ENCODE measurements at places on chromosomes 3 and 15.

DNA sequence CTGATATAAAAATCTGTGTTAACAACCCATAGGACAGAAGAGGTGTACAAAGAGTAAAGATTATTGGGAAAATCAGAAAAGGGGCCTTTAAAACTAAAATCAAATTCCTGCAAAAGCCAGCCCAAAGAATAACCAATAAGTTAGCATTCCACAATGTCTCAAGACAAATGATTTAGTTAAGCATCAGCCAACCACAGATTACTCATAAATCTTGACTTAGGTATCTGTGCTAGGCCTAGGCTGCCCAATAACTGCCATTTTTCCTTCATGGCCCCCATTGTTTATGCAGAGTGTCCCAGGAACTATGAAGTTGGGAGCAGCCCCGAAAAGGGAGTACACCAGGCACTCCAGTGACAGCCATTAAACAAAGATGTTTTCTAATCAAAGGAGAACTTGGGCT, 7.4 kb downstream of the TRANK1 start:
- no peak for DNase-seq

DNA sequence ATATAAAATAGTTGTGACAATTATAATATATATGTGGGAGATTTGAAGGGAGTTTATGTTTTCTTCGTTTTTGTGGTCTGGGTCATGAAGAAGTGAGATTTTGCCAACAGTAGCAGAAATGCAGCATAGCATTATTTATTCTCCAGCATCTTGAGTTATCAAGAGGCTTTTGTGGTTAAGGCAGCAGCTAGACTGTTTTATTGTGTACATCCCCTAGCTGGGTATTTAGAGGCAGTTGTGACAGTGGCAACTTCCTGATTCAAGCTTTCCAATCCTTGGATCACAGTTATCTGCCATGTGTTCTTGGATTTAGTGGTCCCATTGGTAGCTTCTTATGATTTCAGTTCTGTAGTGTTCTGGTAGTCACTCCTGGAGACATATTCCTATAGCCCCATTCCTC, 29.0 kb downstream of the ARIH1 start:
- no peak for DNase-seq

- no peak for DNase-seq
Observed at GRCh38 chr3:139937674-139938279, 2.8 kb downstream of the CLSTN2 start.

DNA sequence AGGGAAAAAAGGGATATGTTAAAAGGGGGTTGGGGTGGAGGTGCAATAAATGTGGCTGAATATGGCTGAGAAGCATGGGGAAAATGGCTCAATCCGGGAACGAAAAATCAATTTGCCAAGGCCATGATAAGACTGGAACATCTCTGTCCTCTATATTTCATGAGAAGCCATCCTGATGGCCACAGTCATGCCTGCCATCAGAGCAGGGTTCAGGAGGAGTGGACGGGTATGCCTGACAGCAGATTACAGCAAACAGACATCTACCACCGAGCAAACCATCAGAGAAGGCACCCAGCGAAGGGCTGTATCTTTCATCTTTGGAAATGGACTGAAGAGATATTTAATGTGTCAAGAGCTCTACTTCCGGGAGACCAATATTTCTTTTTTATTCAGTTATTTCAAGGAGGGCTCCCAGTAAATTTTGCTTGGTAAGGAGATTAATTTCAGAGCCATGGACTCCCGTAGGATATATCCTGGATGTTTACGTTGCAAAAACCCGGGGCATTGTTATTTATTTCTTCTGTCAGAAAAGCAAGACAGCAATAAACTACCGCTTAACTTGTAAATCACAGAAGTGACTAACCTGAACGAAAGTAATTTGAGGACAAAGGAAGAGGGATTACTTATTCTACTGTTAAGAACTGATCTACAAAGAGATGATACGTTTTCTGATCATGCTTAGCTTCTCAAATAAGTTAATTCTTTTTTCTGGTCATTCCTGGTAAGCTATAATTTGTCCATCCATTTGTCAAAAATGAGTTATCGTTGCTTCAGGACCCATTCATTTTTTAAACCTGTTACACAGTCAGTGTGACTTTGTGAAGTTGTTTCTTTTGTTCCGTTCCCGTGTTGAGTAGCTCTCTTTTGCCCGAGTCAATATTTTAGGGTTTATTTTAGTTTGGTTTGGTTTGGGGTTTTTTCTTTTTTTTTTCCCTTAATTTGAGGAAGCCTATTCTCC, 80.6 kb upstream of the CHD2 start:
- no peak for DNase-seq

DNA sequence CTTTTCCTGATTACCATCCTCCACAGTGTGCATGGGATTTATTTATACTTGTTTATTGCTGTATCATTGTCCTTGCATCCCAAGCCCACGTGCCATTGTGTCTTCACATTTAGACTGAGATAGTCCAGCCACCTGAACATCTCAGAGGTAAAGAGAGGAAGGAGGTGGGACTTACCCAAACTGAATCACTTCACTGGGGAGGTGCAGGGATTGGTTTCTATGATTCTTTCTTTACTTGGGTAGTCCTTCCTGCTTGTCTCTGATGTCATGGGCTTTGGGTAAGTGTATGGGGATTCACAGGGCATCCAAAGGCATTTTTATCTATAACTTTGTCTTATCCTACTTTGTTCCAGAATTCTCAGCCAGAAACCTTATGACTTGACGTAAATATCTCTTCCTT, 141.5 kb upstream of the UMPS start:
- no peak for DNase-seq

DNA sequence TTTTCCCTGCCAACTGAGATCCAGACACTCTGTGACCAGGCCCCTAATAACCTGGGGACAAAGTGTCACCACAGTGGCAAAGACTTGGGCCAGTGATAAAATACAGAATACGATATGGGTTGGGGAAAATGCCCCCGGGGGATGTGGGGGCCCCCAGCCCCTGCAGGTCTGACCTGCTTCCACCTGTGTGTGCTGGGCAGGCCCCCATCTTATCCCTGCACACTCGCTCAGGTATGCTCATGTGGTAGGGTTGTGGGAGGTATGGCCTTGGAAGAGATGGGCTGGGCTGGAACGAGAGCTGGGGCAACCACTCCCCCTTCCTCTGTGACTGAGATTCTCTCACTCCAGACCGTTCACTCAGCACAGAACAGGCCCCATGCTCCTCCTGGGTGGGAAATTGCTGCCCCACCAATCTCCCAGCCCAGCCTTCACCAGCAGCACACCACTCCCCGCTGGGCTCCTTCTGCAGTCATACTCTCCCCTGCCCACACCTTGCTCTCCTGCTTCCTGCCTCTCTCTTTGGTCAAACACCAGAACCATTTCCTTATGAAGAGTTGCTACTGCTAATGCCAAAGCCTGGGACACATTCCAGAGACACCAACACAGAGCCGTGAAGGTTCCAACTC, 9.6 kb upstream of the CPEB1 start:
- DNase-seq: no peak

- no peak for DNase-seq
Observed at GRCh38 chr3:72189339-72189738, 404.4 kb upstream of the PROK2 start.

DNA sequence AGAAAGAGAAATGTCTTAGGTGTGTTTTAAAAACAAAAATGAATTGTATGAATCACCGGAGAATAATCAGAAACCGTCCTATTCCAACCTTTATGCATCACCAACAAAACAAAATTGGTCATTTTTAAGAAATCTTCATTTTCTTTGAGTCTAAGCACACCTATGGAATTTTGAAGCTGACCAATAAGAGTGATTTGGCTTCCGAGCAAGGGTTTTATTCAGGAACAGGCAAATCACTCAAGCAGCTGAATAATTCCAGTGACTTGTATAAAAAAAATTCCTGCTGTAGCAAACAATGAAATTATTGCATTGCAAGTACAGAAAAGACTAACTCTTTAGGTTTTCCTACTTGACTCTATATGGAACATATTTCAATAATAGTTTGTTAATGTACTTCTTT, 83.8 kb upstream of the FNDC3B start:
- no peak for DNase-seq
